ELF-1 (cell line): ENCODE measurements at places on chromosomes 5 and 9.

DNA sequence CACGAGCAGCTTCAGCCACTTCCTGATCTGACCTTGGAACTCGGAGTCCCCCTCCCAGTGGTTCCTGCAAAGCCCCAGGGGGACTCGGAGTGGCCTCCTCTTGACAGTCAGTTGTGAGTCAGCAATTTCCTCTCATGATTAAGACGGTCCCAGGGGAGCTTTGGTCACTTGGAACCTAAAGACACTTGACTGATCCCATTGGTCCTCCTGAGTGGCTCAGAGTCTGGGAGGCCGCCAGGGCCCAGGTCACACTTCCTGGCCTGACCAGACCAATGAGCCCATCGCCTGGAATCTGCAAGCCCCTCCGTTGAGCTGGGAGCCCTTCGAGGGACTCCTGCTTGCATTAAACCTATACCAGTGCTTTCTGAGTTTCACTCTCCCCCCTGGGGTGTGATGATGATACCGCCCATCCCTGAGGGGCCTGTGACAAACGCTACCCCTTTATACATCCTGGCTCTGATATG lies 29.1 kb downstream of the TSPAN17 start:
- peak; percentile 60 for DNase-seq

DNA sequence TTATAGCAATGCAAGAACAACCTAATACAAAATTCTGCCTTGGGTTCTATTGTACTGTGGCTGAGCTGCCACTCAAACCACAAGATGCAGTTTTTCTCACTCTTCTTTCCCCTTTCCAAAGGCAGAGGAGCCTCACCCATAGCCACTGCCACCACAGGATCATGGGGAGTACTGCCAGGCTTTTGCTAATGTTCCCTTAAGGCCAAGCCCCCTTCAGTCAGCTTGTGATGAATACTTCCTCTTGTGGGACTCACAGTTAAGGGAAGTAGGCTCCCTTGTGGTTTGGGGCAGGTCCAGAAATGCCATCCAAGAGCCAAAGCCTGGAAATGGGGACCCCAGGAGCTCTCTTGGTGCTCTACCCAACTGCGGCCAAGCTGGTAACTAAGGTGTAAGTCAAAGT lies 258.7 kb downstream of the SPATA31D1 start:
- no peak for DNase-seq

GRCh38 chr5:26700759-26701384 lies 337.5 kb downstream of the CDH9 start:
- peak; percentile 2 for DNase-seq

GRCh38 chr9:32581512-32582143 lies 8.7 kb upstream of the NDUFB6 start:
- DNase-seq, result peak; percentile 30

DNA sequence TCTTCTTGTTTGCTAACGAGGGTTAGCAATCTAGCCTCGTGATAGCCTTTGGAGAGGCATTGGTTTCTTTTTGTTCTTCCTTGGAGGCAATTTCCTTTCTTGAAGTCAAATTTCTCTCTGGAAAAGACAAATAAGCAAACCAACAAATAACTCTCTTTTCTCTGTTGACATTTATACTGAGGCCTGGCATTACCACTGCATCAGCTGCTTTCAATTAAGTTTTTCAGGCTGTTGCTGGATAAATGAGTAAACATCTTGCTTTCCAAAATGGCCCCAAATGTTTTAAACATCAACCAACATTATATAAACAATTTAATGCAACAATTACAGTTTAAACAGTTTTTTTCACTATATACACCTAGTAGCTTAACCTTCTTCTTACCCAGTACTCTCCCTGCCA lies 264.4 kb downstream of the HTR1A start:
- no peak for DNase-seq

- no peak for DNase-seq
These were observed 296 bp downstream of the ZSWIM6 start for GRCh38 chr5:61332358-61332749.

- peak; percentile 30 for DNase-seq
These were observed 4.0 kb upstream of the RANBP3L start for GRCh38 chr5:36305571-36306326.

DNA sequence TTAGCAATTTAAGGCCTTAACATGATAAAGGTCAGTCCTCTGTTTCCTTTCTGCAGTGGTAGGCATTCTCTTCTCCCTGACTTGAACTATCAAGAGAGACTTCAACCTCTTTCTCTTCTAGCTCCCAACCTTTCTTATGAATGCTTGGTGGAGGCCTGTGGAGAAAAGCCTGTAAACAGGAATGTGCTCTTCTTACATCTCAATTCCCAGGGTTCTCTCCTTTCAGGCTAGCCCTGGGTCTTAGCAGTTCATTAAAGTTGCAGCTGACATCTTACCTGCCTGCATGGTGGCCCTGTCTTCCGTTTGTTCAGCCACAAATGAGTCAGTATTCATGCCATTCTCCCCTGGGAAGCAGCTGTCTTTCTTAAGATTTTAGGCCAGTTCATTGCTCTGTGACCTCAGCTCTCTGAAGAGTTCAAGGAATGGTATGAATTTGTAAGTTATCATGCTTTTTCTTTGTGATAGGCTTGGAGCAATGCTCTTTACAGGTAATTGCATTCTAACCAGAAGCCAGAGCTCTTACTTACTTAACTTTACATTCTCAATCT lies 77.8 kb downstream of the ADCY2 start:
- peak; percentile 19 for DNase-seq

- DNase-seq, result no peak
These were observed 340.4 kb upstream of the RGMB start for GRCh38 chr5:98433022-98433421.

- no peak for DNase-seq
These were observed 1.6 kb downstream of the SET start for GRCh38 chr9:128690684-128691034.

GRCh38 chr9:14030375-14031059 lies 283.4 kb downstream of the NFIB start:
- DNase-seq, result no peak

DNA sequence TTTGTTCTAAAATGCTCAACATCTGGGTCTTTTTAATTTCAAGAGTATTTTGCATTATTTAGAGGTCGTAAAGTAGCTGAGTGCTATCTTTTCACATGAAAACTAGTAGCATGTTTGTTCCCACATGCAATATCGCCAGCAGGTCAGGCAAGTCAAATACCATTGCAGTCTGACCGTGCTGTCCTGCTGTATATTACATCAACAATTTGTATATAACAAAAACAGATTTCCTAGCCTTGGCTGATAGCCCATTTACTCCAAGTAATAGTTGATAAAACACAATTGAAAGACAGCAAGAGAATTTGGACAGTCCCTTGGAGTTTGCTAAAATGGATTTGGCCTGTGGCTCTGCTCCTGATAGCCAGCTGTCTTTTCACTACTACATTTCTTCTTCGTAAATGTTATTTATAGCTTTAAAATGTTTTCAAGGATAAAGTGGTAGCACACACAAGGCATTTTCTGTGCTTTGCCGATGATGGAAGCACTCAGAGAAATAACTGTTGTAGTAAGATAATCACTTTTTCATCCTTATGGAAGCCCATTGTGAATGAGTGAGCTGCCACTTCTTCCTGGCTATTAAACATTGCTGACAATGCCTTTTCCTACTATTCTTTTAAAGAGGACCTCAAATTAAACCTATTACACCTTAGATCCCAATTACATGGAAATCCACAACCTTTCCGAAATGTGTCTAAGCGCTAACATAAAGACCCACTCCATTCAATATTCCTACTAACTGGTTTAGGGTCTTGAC lies 992.1 kb downstream of the MAT2B start:
- DNase-seq, result no peak

- no peak for DNase-seq
These were observed 16.4 kb downstream of the ATP6V0E1 start for GRCh38 chr5:172999974-173000373.

- DNase-seq, result no peak
These were observed 366.8 kb downstream of the CYLC2 start for GRCh38 chr9:103361906-103362305.

- DNase-seq, result no peak
These were observed 81.8 kb upstream of the NEURL1B start for GRCh38 chr5:172559004-172559932.

GRCh38 chr5:171703146-171703545 lies 82.5 kb upstream of the SMIM23 start:
- no peak for DNase-seq

- no peak for DNase-seq
These were observed 221.6 kb downstream of the NR2F1-AS1 start for GRCh38 chr5:93359296-93359959.

DNA sequence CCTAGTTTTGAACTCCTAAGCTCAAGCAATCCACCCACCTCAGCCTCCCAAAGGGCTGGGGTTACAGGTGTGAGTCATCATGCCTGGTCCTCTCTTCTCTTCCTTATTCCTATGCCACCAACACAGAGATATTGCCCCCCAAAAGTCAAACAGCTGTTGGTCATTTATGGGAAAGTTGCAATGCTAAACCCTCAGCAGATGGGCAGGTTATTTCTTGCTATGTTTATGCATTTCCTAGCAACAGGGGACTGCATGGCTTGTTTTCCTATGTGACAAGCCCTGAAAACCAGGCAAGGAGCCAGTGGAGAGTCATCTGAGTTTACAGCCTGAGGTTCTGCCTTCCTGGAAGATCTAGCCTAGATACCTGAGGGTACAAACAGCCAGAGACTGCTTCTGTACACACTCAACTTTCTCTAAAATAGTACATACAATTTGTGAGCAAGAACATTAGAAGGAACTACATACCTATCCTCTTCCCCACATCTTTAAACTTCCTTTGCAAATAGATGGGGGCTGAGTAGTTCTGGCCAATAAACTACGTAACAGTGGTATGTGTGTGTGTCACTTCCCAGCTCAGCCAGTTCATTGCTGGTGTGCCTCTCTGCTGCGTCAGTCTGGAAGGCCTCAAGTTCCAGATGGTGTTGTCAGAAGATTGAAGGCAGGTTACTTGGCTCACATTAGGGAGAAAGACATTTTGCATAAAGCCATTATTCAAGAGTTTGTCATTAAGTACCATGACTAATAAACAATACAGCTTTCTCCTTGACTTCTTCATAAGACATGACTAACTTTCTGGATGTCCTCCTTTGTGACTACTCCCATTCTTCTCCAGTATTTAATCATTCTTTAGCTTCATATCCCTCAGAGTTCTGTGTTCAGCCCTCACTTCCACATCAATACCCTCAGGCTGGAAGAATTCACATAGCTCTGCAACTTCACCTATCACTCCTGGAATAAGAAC lies 65.3 kb downstream of the CSNK1A1 start:
- peak; percentile 81 for DNase-seq

DNA sequence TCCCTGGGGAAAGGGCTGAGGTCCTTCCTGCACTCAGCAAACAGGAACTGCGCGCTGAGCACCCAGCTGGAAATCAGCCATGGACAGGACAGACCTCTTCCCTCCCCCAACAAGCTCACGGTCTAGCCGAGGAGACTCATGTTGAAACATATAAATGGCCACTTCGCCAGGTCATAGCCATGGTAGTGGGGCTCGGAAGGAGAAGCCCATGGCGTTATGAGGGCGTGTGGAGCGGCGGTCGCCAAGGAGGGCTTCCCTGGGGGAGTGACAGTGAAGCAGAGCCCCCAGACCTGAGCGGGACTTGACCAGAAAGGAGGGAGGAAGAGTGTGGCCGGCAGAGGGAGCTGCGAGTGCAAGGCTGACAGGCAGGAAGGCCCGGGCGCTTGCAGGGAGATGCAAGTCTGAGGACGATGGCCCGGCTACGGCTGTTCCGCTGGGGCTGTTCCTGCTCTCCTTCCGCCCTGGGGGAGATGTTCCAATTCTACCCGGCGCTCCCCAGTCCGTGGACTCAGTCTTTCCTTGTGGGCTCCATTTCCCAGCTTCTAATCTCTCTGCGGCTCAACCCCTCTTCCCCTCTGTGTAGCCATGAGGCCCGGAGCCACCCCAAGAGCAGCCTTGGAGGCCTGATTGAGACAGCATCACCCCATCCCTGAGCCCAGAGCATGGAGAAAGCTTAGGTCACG lies 43.9 kb upstream of the PRRC2B start:
- DNase-seq, result peak; percentile 95

- no peak for DNase-seq
These were observed 527 bp upstream of the SREK1 start for GRCh38 chr5:66143473-66144073.

- no peak for DNase-seq
These were observed 53.0 kb downstream of the SH3RF2 start for GRCh38 chr5:145989428-145989827.

DNA sequence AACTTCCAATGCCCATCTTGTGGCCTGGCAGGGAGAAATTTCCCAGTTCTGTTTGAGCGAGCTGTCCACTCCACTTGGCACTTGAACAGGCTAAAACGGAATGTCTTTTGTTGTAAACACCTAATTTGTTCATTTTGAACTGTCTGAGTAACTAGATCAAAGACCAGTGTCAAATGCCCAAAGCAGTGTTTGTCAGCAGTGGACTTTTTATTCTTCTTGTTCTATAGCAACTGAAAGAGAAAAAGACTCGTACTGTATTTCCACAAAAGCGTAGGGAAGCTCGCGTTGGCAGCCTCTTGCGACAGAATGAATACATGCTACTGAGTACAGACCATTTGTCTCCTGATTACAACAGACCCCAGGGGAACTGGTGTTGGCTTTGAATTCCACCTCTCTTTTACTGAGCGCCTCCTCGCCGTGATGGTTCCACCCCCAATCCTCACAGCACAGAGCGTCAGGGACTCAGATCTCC lies 601.8 kb upstream of the ZNF608 start:
- peak; percentile 65 for DNase-seq

GRCh38 chr5:75463726-75464125 lies 47.7 kb downstream of the CERT1 start:
- DNase-seq, result no peak

GRCh38 chr5:90740244-90740799 lies 181.7 kb downstream of the ADGRV1 start:
- peak; percentile 17 for DNase-seq

DNA sequence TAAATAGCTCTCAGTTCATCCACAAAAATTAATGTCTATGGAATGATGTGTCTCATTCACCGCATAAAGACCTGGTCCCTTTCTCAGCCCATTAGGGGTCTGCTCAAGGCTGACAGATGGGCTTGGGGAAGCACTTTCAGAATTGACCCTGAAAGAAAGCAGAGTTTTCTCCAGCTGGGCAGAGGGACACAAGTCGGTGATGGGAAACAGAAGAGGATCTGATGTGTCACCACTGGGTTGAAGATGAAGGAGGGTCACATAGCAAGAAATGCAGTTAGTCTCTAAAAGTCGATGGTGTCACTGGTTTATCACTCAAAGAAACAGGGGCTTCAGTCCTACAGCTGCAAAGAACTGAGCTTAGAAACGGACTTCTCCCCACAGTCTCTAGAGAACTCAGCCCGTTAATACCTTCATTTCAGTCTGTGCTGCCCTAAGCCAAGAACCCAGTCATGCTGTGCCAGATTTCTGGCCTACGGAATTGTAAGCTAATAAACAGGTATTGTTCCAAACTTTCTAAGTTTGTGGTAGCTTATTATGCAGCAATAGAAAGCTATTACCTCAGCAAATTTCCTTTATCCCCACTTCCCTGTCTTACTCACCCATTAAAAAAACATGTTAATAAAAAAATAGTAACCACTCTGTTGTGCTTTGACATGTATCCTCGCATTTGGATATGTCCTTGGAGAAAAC lies 64.6 kb downstream of the ADAMTS12 start:
- no peak for DNase-seq

GRCh38 chr9:37906312-37907239 lies 2.6 kb upstream of the SLC25A51 start:
- no peak for DNase-seq

GRCh38 chr9:115604831-115605483 lies 487.0 kb upstream of the TNC start:
- DNase-seq, result no peak

- no peak for DNase-seq
These were observed 299.4 kb downstream of the ZSWIM6 start for GRCh38 chr5:61631438-61631941.
